ENCODE measurements at places on chromosomes 7 and 10. TPM values are rescaled to one million over a fixed set of nuclear protein-coding genes. Genes with fewer than 3 reads are reported as not detected.

NUDT13 gene
- total RNA-seq, result 0.59 TPM

CEP55 gene
- total RNA-seq, result 7.8 TPM

TUBAL3 gene
- total RNA-seq, result 0.20 TPM

DNA sequence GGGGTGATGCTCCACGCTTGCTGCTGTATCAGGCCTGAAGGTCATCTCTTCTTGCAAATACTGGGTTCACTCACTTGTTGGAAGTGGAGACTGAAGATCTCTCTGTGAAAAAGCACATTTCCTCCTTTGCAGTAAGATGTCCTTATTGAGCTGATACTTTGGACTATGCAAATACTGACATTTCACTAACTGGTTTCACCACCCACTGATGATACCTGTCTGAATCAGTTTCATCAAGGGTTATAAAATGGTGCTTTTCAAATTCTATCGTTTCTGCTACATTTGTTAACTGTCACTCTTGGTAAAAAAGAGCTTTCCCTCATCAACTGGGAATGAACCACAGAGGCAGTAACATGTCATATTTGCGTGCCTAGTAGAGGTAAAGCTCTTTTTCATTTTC lies 35.5 kb downstream of the RAB19 start:
- no peak for DNase-seq

DNA sequence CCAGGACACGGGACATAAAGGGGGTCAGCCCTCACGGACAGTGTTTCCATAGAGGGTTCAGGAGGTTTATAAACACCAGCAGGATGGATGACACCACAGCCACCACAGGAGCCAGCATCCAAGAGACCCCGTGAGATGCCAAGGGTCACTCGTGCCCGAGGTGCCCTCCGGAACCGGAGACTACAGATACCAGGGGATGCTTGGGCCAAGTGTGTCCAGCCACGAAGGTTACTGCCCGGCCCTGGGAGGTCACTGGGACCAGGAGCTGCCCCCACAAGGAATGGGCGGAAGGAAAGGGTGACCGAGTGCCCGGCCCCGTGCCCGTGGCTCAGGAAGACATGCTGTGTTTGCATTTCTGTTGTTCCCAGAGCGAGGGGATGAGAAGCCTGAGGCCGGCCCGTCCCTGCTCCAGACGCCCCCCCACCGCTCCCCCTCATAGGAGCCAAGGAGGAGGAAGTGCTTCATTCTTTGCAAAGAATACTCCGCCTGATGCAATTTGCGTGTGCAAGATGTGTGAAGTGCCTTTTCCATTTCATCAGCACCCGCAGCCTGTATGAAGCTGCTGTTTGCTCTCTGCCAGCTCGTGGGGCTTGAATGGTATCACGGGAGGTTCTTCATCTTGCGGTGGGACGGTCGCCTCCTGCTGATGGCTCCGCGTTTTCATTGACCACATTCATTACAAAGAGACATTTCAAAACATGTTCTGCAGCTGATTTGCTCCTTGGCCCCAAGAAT lies 176.4 kb downstream of the ELFN1 start:
- no peak for DNase-seq

DNA sequence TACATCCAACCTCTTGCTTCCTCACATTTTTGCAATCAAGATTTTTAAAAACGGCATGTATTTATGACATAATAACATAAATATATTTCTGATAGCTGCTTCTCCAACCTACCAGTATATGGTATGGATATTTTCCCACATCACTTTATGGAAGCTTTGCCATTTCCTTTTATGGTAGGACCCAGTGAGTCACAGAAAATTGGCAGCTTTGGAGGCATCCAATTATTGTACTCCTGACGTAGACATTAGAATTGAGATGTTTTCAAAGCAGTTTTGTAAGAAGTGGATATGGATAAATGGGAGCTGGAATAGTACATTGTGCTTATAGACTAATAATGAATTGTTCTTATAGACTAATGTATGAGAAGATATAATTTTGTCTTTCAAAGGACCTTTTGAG lies 23.8 kb upstream of the BICC1 start:
- no peak for DNase-seq

STOX1 gene
- 5.7 TPM for total RNA-seq

DNA sequence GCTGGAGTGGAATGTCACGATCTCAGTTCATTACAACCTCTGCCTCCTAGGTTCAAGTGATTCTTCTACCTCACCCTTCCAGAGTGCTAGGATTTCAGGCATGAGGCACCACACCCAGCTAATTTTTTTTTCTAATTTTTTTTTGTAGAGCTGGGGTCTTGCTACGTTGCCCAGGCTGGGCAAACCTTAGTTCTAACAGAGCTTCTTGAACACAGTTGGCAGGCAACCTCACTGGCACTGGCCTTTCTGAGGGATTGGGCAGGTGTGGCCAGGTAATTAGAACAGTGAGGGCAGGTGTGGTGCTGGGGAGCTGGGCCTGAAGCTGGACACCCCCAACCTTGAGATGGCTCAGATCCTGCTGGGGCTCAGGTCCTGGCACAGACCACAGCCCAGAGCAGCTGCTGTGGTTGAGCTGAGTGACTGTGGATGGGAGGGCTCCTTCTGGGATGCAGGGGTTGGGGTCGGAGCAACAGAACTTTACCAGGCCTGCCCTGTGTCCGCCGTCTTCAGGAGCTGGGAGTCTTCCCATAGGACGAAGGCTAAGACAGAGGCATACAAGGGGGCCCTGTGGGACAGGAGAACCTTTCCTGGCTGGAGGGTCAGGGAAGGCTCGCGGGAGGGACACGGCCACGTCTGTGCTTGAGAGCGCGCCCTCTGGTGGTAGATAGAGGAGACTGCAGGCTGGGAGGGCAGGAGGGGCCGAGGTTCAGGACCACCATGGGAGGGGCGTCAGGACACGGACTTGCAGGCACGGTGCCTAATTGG lies 48.2 kb downstream of the COL26A1 start:
- no peak for DNase-seq

NRF1 gene
- total RNA-seq, result 16.0 TPM

GRCh38 chr10:60429084-60429849 lies 39.6 kb upstream of the ANK3 start:
- no peak for DNase-seq

- peak; percentile 59 for DNase-seq
Observed at GRCh38 chr7:27901028-27901760, 161.2 kb downstream of the TAX1BP1 start.

CFAP46 gene
- total RNA-seq, result 0.39 TPM

ITIH2 gene
- total RNA-seq, result not detected

DNA sequence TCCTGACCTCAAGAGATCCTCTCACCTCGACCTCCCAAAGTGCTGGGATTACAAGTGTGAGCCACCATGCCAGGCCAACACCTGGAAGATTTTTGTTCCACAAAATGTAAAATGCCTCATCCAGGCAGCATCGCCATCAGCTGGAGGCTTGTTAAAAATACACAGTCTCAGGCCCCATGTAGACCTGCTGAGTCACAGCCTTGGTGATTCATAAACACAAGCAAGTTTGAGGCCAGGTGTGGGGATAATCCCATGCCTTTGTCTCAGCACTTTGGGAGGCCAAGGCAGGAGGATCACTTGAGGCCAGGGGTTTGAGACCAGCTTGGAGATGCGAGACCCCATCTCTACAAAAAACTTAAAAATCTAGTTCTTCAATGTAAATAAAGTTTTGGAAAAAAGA lies 49.1 kb upstream of the FOXK1 start:
- DNase-seq, result no peak

DNA sequence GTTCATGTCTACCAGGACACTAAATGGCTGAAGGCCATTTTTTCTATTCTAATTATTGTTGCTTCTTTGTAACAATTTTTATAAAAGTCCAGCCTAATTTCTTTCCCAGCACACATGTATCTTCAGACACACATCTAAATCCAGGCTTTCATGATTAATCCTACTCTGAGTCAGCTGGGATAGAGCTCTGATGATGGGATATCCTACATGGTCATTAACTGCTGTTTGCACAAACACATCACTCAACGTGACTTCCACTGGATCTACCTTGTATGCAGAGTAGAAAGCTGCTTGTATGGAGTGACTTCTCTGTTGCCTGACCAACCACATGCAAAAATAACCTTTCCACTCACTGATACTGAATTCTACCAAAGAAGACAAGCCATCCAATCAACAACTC lies 260.9 kb downstream of the AHR start:
- no peak for DNase-seq

GRCh38 chr7:158279539-158280447 lies 307.8 kb downstream of the PTPRN2 start:
- no peak for DNase-seq

PAPOLB gene
- total RNA-seq, result 0.30 TPM

- no peak for DNase-seq
Observed at GRCh38 chr7:145599376-145599775, 517.2 kb upstream of the CNTNAP2 start.

DNA sequence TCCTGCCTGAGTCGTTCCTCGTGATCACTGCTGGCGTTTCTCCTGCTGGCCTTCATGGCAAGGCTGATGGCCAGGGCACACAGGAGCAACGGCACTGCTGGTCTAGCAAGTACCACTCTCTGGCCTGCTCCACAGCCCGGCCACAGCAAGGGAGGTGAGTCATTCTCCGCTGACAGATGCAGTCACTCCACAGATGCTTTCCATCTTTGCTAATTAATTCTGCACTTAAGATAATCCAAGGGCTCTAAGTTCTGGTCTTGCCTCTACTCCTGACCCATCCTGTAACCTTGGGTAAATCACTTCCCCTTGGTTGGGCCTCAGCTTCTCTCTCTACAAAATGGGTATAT lies 244.4 kb downstream of the RPS24 start:
- DNase-seq, result no peak

GRCh38 chr10:26779176-26779860 lies 81.4 kb downstream of the ABI1 start:
- DNase-seq, result no peak

ITPRID1 gene
- 1.8 TPM for total RNA-seq

MYL10 gene
- 3.2 TPM for total RNA-seq

GRCh38 chr10:62451611-62451975 lies 77.4 kb downstream of the ZNF365 start:
- DNase-seq, result no peak

DNA sequence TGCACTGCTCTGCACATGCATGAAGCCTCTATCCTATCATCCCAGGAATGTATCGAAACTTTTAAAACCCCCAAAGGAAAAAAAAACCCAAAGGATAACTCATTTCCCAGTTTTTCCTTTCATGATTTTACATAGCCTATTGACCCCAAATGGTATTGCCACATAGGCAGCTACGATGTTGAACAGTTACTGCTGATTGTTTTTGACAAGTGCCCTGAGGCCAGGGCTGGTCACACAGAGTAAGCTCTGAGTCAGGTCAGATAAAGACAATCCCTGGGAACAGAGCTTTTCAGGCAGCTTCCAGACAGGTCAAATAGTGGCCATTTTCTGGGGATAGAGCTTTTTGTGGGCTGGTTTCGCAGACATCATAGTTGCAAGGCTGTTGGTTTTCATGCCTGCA lies 52.1 kb downstream of the MYL10 start:
- DNase-seq, result no peak

ATP6V0E2 gene
- total RNA-seq, result 4.1 TPM

ACTL6B gene
- total RNA-seq, result not detected

DNA sequence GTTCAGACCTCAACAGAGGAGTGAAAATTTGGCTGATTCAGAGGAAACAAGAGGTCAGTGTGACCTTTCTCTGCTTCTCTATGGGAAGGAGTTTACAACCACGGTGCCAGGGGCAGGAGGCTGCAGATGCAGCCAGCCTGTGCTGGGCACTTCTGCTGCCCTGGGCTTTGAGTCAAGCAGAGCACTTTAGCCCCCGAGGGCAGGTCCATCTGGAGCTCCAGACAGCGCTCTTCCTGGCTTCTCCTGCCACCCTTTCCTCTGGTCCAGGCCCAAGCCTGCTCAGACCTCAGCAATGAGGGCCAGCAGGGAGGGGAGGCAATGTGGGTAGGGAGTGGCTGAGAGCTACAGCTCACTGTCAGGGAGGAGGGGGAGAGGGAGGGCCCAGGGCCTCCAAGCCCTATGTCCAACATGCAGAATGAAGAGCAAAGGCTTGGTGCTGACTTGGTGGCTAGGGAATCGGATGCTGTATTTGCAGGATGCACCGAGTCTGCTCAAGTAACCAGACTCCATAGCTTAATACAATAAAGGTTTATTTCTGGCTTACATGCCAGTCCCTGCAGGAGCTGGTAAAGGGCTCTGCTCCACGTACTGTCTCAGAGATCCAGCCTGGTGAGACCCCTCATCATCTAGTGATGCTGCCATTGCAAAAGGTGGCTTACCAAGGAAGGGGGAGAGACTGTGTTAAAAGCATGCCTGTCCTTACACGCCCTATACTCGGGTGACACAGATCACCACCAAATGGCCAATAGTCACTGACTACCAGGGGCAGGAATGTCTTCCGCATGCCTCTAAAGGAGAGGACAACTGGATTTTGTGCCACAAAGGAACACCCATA lies 481.6 kb downstream of the RPS24 start:
- DNase-seq, result no peak

GRCh38 chr10:62093863-62094291 lies 174.8 kb downstream of the RTKN2 start:
- no peak for DNase-seq

- DNase-seq, result no peak
Observed at GRCh38 chr7:69211739-69212138, 386.5 kb upstream of the AUTS2 start.

- DNase-seq, result no peak
Observed at GRCh38 chr7:20653636-20654035, 38.2 kb downstream of the ABCB5 start.

DNA sequence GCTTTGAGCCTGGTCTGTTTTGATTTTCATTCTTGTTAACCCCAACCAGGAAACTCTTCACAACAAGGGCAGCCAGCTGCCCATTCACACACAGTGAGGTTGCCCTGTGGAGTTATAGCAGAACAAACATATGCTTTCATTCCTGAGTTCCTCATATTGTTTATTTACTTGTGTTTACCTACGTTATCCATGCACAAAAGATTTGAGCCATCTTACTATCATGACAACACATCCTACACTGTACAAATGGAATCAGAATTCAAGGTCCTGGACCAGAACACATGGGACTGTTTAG lies 21.7 kb upstream of the BMPER start:
- no peak for DNase-seq

CAMK2B gene
- total RNA-seq, result 2.2 TPM

DNA sequence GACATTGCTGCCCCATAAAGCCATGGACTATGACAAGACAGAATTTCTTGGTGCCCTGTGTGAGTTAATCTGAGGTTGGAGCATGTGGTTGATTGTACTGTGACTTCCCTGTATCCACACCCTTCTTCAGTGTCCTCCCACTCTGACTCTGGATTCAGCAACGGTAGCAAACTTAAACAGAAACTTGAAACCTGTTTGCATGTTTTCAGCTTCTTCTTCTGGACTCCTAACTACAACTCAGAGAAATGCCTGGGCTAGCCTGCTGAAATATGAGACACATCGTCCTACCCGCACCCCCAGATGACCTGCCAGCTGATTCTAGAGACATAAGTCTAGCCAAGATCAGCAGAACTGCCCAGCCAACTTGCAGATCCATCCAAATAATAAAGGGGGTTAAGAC lies 78.4 kb downstream of the IPMK start:
- DNase-seq, result no peak

DNA sequence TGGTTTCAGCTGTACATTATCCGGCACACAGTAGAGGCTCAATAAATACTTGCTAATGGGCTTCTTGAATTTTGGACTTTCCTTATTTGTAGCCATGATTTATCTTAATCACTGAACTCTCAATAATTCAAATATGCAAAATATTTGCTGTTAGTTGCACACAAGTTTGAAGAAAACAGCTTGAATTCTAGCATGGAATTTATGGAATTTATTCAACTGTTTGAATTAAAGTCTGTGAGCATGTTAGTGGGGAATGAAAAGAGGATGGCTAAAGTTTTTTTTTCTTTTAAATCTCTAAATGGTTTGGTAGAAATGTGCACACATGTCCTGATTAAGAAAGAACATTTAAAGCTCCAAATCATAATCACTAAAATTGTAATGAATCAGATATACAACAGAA lies 42.5 kb downstream of the SIRT1 start:
- DNase-seq, result no peak
